Activated naive CD4-positive, alpha-beta T cell treated with anti-CD3 and anti-CD28 coated beads, Interleukin-2, amount 10 ng/mL, durations not matched to agents 5 hours and 36 hours (primary cell): ENCODE measurements at places on chromosomes 7 and 10. TPM values are rescaled to one million over a fixed set of nuclear protein-coding genes. Genes with fewer than 3 reads are reported as not detected.

SFRP4 gene
- not detected for total RNA-seq

GPRIN2 gene
- total RNA-seq, result not detected

NEUROG3 gene
- total RNA-seq, result not detected

ODAD2 gene
- total RNA-seq, result 0.05 TPM

CYP2C19 gene
- not detected for total RNA-seq

PRPS1L1 gene
- total RNA-seq, result not detected

UCMA gene
- total RNA-seq, result not detected

FXYD4 gene
- total RNA-seq, result not detected

ANKRD61 gene
- not detected for total RNA-seq

SPAM1 gene
- not detected for total RNA-seq

APBB1IP gene
- 74.9 TPM for total RNA-seq

DYNC1I1 gene
- total RNA-seq, result not detected

TMEM184A gene
- not detected for total RNA-seq

TCF7L2 gene
- 0.38 TPM for total RNA-seq

ZPBP gene
- total RNA-seq, result not detected

GRM8 gene
- not detected for total RNA-seq

KCNIP2 gene
- total RNA-seq, result 4.2 TPM

CDNF gene
- 0.65 TPM for total RNA-seq

PKD1L1 gene
- total RNA-seq, result 0.10 TPM

GHRHR gene
- total RNA-seq, result not detected

GDF10 gene
- total RNA-seq, result not detected

PKD2L1 gene
- 0.23 TPM for total RNA-seq

LRRD1 gene
- total RNA-seq, result not detected

KCND2 gene
- total RNA-seq, result not detected

SPRN gene
- not detected for total RNA-seq

FZD8 gene
- 0.53 TPM for total RNA-seq

FAM170B gene
- not detected for total RNA-seq

GJC3 gene
- not detected for total RNA-seq

ADAM12 gene
- 0.07 TPM for total RNA-seq

HOXA9 gene
- total RNA-seq, result not detected

MSS51 gene
- total RNA-seq, result 2.9 TPM

TMEM178B gene
- total RNA-seq, result 2.6 TPM

IL6 gene
- 7.1 TPM for total RNA-seq

C10orf143 gene
- 3.6 TPM for total RNA-seq

ADCYAP1R1 gene
- not detected for total RNA-seq

CNNM1 gene
- 1.0 TPM for total RNA-seq

FAM20C gene
- 1.2 TPM for total RNA-seq

GSDME gene
- total RNA-seq, result 3.5 TPM

EFCAB10 gene
- total RNA-seq, result not detected

ARHGEF5 gene
- 13.4 TPM for total RNA-seq

NKX1-2 gene
- not detected for total RNA-seq

AKR1C8 gene
- 0.53 TPM for total RNA-seq

HMX2 gene
- not detected for total RNA-seq

ANXA8 gene
- total RNA-seq, result not detected

ASIC3 gene
- 5.3 TPM for total RNA-seq

ARPC1B gene
- 354 TPM for total RNA-seq

KIF11 gene
- 62.5 TPM for total RNA-seq

AOAH gene
- total RNA-seq, result 6.2 TPM

CYP26C1 gene
- total RNA-seq, result 0.05 TPM

DNAAF5 gene
- total RNA-seq, result 21.9 TPM

WASL gene
- 8.0 TPM for total RNA-seq

GIMAP8 gene
- 40.6 TPM for total RNA-seq

SLC37A3 gene
- total RNA-seq, result 29.4 TPM

TUBGCP2 gene
- total RNA-seq, result 61.1 TPM

SPDYE16 gene
- total RNA-seq, result 0.36 TPM
